Foreskin fibroblast (primary cell): ENCODE measurements at places on chromosomes 12 and 14.

DNA sequence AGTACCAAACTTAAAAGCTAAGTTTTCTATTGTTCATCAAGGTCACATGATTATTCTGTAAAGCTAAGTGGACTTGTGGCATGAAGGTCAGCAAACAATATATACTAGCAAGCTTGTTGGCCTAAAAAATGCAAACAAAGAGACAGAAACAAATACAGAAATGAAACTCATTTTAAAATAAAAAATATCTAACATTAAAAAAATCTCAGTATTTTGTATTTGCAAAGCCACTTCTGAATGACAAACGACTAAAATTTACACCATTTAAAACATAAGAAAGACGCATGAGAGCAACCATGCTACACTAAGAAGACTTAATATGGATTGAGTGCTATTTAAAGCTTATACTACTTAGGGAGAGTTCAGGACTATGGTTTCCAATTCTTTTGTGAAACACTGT is 72.8 kb upstream of the BBS10 start:
- DNase-seq, result no peak

- peak; percentile 9 for DNase-seq
Observed at GRCh38 chr14:86723254-86723624, 1193.3 kb downstream of the FLRT2 start.

- peak; percentile 12 for DNase-seq
Observed at GRCh38 chr14:89588840-89589296, 171.8 kb upstream of the FOXN3 start.

GRCh38 chr14:35750202-35750904 is 58.7 kb downstream of the RALGAPA1 start:
- DNase-seq, result no peak

GRCh38 chr12:66156654-66157053 is 13.1 kb downstream of the TMBIM4 start:
- no peak for DNase-seq

DNA sequence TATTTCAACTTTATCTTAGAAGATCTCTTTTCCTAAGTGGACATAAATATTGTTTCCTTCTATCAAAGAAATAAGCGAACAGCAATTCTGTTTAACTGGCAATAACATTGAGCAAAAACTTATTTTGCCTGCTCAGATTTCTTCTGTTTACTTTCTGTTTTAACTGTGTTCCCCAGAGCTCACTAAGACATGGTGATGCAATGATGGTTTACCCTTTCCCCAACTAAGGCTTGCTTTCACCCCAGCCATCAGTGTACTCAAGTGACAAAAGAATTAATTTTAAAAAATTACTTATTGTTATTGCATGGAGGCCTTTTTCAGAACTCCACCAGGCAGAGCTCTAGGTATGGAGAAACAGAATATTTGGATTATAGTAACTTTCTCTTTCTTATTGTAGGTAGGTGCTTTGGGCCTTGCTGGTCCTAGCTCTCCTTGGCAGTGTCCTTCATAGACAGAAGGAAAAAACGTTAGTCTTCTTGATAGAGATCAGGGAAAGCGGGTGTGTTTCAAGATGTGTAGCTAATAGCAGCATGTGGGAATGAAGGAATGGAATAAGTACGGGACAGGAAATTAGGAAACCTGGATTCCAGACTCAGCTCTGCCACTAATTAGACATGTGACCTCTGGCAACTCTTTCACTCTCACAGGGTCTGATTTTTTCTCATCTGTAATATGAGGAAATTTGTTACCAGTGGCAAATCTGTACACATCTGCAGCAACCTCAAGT is 14.6 kb upstream of the DDHD1 start:
- DNase-seq, result no peak

DNA sequence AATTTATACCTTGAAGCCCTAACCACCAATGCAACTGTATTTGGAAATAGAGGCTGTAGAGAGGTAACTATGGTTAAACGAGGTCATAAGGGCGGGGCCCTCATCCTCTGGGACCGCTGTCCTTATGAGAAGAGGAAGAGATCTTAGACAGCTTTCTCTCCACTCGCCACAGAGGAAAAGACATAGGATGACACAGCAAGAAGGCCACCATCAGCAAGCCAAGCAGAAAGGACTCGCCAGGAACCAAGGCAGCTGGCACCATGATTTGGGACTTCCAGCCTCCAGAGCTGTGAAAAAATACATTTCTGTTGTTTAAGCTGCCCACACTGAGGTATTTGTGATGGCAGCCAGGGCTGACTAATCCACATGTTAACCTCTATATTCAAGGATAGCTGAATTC is 30.4 kb upstream of the BCAT1 start:
- no peak for DNase-seq

DNA sequence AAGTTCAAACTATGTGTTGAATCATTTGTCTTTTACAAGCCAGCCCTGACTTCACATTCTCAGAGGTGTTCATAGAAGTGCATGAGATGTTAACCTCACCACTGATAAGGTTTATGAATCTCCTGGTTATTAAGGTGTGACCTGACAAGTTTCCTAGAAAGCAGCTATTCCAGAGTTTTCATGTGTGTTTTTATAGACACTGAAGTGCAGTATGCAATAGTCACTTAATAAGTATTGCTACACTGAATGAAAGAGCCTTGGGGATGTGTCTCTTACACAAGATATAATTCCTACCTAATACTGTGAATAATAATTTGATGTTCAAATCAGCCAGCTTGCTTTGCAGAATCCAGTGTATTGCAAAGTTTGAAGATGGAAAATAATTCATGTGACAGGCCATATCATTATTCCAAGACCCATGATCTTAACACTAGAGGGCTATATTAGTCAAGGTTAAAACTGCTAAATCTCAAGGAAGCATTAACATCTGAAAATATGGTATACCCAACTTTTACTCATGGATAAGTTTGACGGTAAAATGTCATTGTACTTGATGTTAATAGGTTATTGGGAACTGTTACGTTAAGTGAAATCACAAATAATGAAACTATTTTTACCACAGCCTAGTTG is 13.0 kb downstream of the SLC25A3 start:
- DNase-seq, result no peak

DNA sequence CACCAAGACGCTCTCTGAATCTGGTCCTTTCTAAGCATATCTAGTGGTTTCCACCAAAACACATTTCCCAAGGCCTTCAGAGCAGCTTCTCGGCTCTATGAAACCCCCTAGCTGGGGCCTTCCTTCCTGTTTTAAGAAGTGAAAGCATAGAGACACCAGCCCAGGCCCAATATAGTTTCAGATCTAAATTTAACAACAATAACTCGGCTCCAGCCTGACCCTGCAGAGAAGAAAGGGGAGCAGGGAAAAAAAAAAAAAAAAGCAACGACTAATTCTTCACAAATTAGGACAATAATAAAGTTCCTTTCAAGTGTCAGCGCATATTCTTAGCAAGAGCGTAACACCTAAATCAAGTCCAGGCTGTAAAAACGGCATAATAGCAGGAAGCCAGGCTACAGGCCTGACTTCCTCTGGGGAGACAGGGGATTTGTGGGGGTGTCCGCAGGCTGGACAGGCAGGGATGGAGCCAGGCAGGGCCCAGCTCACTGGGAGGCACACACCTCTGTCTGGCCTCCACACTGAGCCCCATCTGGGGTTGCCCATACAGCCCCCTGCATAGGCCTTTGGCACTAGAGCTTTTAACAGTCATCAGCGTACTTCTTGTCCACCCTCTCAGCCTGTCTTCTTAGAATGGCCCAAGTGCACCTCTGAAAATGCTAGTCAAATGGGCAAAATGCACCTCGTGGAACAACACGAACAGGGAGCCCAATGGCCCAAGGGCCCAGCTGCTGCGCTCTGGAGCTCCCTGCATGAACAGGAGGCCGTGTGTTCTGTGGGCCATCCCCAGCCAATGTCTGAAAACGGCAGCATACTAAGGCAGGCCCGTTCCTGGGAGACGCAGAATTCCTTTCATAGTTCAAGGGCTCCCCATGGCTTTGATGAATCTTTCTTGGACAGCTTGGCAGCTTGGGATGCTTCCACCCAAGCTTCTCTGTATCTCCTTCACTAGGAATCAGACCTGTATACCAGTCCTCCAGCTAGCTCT is 772.9 kb downstream of the MED13L start:
- no peak for DNase-seq

DNA sequence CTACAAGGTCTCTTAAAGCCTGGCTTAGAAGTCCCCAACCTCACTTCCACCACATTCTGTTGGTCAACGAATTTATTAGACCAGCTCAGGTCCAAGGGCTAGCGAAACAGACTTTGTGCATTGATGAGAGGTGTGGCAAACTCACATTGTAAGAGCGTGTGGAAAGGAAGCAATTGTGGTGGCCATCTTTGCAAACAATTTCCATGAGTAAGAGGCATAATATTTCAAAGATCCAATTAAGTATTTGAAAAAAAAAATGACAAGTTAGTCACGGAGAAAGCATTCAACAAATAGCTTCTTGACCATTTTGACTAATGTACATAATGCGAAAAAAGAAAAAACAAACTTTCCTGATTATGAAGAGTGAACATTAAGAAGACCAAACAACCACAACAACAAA is 7.4 kb downstream of the NR1H4 start:
- no peak for DNase-seq

GRCh38 chr14:68244262-68244980 is 424.8 kb downstream of the RAD51B start:
- DNase-seq, result no peak

DNA sequence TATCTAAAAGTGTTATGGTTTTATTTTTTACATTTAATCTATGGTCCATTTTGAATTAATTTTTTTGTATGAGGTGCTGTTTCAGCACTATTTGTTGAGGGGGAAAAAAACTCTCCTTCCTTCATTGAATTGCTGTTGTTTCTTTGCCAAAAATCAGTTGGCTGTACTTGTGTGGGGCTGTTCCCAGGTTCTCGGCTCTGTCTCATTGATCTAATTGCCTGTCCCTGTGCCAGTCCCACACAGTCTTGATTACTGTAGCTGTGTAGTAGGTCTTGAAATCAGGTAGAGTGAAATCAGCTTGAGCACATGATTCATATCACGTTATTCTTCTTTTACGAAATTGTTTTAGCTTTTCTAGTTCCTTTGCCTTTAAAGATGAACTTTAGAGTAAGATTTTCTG is 109.7 kb downstream of the ADGRD1 start:
- no peak for DNase-seq

GRCh38 chr12:12803186-12803585 is 10.0 kb upstream of the DDX47 start:
- peak; percentile 87 for DNase-seq

- peak; percentile 60 for DNase-seq
Observed at GRCh38 chr14:69612014-69612782, 802 bp downstream of the SUSD6 start.

DNA sequence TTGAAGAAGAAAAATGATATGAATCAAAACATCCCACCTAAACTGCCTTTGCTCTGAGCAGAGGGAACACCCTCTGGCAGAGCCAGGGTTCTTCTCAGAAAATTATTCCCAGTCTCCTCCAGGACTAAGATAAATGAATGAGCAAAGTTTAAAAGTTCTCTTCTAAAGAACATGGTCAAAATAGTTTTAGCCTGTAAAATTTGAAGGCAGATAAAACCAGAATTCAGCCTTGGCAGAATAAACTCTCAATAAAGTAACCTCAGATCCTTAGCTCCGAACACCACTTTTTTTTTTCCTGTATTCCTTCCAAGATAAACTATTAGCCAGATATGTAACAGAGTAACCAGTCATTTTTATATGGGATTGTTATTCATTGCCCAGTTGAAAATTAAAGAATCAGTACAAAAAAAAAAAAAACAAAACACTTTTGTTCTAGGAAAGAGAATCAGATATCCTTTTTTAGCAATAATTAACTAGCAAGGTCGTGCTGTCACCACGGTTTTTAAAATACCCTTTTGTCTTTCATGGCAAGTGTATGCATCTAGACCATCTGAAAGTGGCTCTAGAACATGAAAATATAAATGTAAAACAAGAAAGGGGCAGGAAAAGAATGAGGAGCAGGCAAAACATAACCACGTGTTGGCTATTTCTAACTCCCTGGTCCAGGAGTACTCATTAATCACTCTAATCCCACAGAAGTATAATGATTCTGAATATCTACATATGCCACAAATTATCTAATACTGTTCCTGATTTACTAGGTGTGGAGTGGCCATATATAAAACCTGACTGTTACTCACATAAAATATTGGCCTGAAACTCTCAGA is 60.8 kb downstream of the CAPZA3 start:
- DNase-seq, result no peak

- DNase-seq, result peak; percentile 22
Observed at GRCh38 chr12:76113800-76114757, 29.6 kb upstream of the NAP1L1 start.

GRCh38 chr14:92462568-92462967 is 51.0 kb upstream of the RIN3 start:
- DNase-seq, result no peak

GRCh38 chr14:90140956-90141316 is 79.1 kb downstream of the KCNK13 start:
- DNase-seq, result peak; percentile 2

DNA sequence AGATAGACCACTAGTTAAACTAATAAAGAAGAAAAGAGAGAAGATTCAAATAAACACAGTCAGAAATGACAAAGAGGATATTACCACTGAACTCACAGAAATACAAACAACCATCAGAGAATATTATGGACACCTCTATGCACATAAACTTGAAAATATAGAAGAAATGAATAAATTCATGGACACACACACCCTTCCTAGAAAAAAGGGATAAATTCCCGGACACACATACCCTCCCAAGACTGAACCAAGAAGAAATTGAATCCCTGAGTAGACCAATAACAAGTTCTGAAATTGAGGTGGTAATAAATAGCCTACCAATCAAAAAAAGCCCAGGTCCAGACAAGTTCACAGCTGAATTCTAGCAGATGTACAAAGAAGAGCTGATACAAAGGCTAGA is 187.9 kb downstream of the SEC23A start:
- DNase-seq, result no peak

DNA sequence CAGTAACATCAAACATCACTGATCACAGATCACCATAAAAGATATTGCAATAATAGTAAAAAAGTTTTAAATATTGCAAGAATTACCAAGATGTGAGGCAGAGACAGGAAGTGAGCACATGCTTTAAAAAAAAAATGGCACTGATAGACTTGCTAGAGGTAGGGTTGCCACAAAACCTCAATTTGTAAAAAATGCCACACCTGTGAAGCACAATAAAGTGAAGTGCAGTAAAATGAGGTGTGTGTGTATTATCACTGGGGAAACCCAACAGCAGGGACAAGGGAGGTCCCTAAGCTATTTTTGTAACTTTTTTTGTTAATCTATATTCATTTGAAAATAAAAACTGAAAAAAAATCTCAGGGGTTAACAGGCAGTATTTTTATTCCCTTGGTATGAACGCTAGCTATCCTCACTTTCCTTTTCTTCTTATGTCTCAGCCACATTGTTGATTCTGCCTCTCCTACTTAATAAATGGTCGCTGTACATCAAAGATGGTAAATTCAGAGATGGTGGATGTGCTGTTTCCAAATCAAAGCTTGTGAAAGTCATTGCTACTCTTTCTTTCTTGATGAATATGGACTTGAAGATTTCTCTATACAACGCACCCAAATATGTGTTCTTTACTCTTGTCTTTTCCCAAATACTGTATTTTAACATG is 14.0 kb upstream of the KLRD1 start:
- no peak for DNase-seq

- DNase-seq, result no peak
Observed at GRCh38 chr12:63913929-63914328, 69.4 kb downstream of the SRGAP1 start.
